ENCODE measurements at places on chromosomes 13 and 19.
A peak's percentile ranks its signal among the peaks of the same experiment; 100 is the strongest.

GRCh38 chr19:17183858-17184321 lies 31.3 kb upstream of the USE1 start:
- no peak for DNase-seq

- DNase-seq: no peak
Measured at GRCh38 chr13:64480672-64481071, 2749.5 kb downstream of the PCDH9 start.

GRCh38 chr19:29277102-29277501 lies 64.2 kb upstream of the UQCRFS1 start:
- no peak for DNase-seq

DNA sequence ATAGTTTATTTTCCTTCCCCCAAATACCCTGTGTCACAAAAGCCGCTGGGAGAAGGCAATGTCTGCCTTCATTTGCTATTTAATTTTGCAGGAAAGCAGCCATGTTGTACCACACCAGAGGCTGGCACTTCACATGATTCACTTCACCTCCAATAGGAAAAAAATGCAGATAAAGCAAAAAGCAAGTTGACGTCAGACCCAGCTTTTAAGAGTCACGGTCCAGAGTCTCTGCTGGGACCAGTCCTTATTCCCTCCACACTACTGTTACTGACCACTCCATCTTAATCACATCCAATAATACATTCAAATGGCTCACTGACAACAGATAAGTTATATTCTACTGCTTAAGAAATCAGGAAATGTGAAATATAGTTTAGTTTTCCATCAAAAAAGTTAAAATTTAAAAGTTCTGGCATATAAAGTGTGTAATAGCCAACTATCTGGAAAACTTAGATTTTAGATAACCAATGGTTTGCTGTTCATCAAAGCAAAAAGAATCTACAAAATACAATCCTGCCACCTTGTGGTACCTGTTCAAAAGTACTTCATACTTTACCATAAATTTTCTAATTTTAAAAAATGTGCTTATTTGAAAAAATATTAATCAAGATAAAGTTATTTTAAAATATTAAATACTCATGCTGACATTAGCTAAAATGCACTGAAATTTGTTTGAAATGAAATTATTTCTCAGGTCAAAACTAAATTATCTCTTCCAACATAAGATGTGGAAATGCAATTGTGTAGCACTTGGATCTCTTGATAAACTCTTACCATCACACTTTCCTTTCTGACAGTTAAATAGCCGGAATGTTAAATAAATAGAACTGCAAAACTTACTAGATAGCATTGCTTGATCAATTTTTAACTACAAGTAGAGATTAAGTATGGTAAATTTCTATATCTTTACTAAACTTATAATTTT lies 97.3 kb downstream of the SERP2 start:
- DNase-seq: peak; percentile 6

DNA sequence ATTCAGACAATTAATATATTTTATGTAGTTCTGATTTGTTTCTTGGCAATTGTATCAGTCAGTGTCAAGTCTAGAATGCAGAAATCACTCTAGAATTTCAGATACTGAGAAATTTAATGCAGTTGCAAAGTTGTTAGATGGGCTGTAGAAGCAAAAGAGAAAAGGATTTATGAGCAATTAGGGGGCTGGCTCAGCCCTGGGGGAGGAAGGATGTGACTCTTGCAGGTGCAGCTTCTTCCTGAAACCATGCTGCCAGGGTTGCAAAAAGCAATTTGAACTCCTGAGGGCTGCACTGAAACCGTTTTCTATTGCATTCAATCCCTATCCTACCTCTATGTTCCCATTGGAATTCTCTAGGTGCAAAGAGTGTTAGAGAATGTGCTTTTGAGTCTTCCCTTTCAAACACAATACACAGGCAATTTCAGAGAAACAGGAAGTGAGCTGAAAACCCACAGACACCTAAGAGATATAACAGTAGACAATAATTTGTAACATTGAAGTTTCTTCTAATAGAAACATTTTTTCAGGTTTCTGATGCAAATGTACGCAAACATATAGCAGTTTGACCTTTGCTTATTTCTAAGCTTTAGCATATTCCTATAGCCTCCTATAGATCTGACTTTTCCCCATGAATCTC lies 814.7 kb upstream of the ATXN8OS start:
- no peak for DNase-seq

Data from NCI-H345 (cell line).